PC-3 (cell line): ENCODE measurements at places on chromosomes 1 and 21.

DNA sequence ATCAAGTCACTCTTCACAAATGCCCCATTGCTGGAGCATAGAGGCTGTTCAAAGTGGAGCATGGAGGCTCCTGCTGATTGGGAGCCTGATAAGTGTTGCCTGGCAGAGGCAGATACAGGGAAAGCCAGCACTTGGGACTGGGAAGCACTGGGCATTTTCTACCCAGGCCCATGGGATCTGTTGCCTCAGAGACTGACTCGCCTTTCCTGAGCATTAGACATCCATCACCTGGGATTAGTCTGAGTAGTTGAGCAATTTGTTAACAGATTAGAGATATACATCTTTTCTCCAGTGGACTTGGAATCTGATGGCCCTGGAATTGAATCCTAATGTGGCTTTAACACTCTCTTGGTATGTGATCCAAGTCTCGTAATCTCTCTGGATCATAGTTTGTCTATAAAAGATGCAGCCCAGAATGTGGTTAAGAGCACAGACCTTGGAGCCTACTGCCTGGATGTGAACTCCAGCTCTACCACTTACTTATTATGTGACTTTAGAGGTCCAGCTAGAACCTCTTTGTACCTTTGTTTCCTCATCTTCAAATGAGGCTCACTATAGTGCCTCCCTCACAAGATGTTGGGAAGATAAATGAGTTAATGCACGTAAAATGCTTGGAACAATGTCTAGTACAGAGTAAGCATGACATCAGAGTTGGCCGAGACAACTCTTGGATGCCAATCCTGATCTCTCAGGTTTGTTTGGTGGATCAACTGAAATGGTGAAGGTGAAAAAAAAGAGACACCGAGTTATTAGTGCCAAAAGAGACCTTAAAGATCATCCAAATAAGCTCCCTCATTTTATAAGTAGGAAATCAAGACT lies 38.3 kb upstream of the NRDC start:
- peak; percentile 43 for DNase-seq

DNA sequence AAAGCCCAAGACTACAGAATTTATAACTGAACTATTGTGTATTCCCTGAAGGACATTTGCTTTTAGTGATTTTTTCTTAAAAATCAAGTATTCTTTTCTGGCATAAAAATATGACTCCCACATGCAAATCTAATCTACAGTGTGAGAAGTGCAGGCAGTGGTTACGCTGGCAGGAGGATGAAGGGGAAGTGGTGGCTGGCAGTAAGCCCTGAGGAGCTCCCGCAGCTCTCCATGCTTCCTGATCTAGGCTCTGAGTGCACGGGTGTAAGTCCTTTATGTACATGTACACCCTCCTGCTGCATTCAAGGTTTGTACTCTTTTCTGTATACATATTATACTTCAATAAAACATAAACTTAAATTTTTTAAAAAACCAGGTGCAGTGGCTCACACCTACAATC lies 67.5 kb upstream of the PRDX6 start:
- peak; percentile 94 for DNase-seq

- DNase-seq: no peak
Measured at GRCh38 chr1:115412733-115413132, 74.7 kb upstream of the NGF start.

DNA sequence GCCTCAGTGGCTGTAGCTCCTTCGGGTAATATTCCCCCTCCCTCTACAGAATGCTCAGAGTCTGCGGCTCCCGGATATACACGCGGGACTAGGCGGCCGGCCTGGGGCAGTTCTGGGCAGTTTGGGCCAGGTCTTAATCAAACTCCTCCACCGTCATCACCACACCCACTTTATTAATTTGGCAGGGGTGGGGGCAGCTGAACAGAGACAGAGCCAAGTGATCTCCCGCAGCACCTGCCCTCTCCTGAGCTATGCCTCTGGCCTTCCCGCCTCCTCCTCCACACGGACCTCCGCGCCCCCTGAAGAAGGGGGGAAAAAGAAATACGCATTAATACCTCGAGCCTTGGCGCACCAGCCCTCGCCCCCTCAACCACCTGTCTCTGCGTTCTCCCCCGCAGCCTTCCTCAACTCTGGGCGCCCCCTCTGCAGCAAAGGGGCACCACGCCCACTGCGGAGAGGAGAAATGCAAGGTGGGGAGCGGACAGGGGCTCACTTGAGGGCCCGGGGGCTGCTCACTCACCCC lies 42.6 kb downstream of the CD34 start:
- DNase-seq: peak; percentile 70

GRCh38 chr1:117118137-117118536 lies 3.4 kb downstream of the TRIM45 start:
- no peak for DNase-seq

DNA sequence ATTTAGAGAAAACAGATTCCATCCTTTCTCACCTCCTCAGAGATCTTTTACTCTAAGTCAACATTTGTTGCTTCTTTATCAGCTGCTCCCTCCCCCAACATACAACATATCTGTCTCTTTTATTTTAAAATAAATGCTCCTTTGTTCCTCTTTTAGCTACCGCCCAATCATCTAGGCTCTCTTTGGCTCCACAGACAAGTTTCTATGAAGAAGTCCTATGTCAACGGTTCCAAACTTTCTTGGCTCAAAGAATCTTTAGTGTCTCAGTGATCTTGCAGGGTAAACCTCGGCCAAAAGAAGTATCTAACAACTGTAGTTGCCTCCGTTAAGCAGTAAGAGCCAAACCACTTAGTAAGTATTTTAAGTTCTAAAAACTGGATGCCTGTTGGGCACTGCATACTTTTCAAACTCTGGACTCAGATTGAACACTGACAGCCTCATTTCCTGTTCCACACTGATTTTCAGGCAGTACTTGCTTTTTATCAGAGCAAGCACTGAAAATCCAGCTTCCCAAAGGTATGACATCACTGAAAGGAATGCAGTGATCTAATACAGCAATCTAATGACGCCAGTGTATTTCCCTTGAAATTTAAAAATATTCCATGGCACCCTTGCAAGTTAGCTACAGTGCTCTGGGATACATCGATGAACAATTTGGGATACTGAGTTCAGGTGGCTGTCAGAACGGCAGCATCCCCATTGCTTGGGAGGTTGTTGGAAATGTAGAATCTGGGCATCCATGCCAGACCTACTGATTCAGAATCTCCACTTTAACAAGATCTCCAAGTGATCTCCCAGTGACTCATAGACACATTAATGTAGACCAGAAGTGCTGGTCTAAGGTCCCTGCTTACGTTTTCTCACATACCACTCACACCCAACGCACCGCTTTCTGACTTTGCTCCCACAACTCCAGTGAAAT lies 26.8 kb downstream of the EGLN1 start:
- DNase-seq: peak; percentile 88

DNA sequence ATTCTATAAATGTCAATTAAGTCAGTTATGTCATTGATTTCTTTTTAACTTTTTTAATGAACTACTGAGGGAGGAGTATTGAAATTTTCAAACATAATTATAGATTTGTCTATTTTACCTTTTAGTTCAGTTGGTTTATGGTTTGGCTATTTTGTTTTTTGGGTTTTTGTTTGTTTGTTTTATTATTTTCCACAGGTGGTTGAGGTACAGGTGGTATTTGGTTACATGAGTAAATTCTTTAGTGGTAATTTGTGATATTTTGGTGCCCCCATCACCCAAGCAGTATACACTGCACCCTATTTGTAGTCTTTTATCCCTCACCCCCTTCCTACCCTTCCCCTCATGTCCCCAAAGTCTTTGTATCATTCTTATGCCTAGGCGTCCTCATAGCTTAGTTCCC lies 9.5 kb downstream of the TDRD5 start:
- DNase-seq: no peak

GRCh38 chr1:225762002-225762441 lies 15.6 kb upstream of the SRP9 start:
- no peak for DNase-seq

DNA sequence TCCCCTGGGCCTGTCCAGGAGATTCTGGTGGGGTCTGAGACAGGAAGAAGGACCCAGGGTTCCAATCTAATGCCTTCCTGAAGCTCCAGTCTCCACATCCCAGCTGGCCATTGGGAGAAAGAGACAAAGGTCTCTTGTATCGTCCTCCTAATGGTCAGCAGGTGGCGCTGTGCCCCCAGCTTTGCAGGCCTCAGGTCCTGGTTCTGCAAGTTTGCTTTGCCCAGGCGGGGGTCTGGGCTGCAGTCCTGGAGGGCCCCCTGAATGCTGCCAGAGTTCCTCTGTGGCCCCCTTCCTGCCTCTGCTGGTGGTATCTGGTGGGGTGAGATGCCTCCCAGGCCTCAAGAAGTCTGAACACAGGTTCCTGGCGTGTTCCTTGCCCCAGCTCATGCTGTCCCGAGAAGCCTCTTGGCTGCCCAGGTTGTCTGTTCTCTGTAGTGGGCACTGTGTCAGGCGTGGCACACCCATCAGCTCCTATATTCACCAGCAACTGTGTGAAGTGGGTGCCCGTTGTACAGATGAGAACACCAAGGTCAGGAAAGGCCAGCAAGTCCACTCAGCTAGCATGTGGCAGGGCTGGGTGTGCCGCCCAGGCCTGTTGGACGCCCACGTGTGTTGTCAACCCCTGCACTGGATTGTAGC lies 33.8 kb upstream of the CSF3R start:
- peak; percentile 59 for DNase-seq

GRCh38 chr1:91831132-91831930 lies 54.6 kb downstream of the TGFBR3 start:
- no peak for DNase-seq

GRCh38 chr1:70220517-70221237 lies 503 bp upstream of the SRSF11 start:
- no peak for DNase-seq

DNA sequence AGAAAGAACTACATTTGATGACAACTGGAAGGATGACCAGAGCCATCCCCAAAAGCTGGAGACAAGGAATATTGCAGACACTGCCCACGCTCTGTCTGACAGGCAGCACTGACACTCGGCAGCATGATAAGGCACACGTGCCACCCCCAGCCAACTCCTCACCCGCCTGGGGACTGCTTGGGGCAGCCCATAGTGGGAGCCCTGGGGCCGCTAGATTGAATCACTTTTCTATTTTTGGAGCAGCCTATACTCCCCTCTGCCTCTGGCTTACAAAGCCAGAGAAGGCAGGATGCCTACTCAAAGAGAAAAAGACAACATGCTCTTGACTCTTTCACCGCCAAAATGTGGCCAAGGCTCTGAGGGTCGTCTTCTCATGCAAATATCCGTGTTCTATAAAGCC lies 1.3 kb downstream of the SMG5 start:
- DNase-seq: peak; percentile 29
